HT1080 (cell line): ENCODE measurements at places on chromosomes 1 and 21. TPM values are rescaled to one million over a fixed set of nuclear protein-coding genes. Genes with fewer than 3 reads are reported as not detected.

The PRRX1 gene
- total RNA-seq, result not detected in 2 replicates

The GPR157 gene
- total RNA-seq, result 3.6 and 3.8 TPM in 2 replicates

The CCDC185 gene
- not detected in 2 replicates for total RNA-seq

The ALX3 gene
- total RNA-seq, result not detected in 2 replicates
